Fibroblast of the aortic adventitia (primary cell): ENCODE measurements at places on chromosomes 11 and 22. TPM values are rescaled to one million over a fixed set of nuclear protein-coding genes. Genes with fewer than 3 reads are reported as not detected.
A peak's percentile ranks its signal among the peaks of the same experiment; 100 is the strongest.

SNAP29 gene
- 10.6 and 15.5 TPM in 2 replicates for total RNA-seq

MIOX gene
- not detected in 2 replicates for total RNA-seq

CHRM1 gene
- not detected in 2 replicates for total RNA-seq

ME3 gene
- total RNA-seq: 40.4 and 56.9 TPM in 2 replicates

DNA sequence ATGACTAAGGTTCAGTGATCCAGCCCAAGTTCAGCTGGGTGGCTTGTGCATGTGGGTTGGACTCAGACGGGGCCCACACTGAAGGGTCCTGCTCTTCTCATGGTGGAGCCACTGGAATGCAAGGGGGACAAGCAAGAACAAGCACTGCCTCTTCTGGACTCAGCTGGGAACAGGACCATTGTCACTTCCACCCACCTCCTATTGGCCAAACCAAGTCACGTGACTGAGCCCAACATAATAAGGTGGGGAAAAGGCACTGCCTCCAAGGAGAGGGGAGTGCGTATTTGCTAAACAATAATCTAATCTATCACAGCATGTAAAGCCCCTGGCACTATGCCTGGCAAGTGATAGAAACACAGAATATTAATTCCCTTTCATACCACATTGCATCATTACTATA is 87.1 kb downstream of the CHST1 start:
- no peak for DNase-seq

DNA sequence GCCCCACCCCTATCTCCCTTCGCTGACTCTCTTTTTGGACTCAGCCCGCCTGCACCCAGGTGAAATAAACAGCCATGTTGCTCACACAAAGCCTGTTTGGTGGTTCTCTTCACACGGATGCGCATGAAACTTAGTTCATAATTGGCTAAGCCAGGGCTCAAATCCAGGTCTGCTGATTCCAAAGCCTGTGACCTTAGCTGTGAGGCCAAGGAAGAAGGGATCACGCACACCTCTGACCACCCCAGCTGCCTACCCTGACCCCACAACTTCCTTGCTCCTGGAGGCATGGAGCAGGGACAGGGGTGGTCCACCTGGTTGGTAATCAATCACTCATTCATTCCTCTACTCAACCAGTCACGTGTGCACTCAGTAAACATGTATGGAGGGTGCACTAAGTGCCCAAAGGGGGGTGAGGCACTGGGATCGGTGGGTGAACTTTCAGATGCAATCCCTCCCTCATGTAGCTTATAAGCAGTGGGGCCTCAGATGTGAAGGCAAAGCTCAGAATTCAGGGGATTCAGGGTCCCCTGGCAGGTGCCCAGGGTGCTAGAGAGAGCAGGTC is 10.3 kb downstream of the FXYD2 start:
- no peak for DNase-seq

- no peak for DNase-seq
Observed at GRCh38 chr11:126514061-126514693, 158.7 kb downstream of the ST3GAL4 start.

GRCh38 chr22:43109921-43110443 is 568 bp upstream of the BIK start:
- DNase-seq: no peak

- DNase-seq: peak; percentile 37
Observed at GRCh38 chr22:41094041-41094593, 1.7 kb downstream of the EP300 start.

DNA sequence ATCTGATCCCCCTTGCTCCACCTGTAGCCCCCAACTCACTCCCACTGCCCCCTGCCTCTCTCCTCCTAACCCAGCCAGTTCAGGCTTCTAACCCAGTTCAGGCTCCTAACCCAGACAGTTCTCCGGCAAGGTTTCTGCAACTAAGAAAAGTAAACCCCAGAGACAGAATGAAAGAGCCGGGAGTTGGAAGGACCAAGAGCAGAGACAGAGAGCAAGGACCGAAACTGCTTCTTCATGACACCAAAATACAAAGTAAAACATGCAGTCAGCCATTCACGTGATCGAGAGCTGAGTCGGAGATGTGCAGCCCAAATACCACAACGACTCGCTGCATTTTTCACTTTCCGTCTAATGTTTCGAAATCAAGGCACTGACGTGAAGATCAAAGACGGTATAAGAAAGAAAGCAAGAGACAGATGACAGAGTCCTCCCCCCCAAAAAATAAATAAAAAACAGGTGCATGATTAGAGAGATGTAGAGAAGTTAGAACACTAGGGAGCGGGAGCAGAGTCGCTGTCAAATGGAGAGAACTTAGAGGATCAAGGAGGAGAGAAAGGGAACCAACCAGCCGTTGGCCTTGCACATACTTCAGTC is 884 bp downstream of the IL10RA start:
- DNase-seq: no peak

DNA sequence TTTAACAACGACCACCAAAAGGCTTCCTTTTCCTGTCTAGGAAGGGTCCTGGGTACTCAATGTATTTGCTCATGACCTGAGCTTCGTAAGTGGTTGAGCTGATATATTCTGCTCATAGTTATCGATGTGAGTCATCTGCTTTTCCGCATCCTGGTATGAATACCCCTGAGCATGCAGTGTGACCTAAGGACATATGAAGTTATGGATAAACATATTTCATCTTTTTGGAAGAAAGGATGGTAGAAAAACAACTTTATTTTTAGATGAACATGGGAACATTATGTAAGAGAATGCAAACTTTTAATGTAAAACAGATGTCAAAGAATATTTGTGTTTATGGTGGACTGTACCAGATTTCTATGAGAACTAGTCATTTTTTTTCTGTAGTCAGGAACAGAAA is 28.4 kb downstream of the TRPC6 start:
- no peak for DNase-seq
